ENCODE measurements at places on chromosomes 12 and 14.

GRCh38 chr14:42470427-42470719 is 863.7 kb downstream of the LRFN5 start:
- no peak for DNase-seq

DNA sequence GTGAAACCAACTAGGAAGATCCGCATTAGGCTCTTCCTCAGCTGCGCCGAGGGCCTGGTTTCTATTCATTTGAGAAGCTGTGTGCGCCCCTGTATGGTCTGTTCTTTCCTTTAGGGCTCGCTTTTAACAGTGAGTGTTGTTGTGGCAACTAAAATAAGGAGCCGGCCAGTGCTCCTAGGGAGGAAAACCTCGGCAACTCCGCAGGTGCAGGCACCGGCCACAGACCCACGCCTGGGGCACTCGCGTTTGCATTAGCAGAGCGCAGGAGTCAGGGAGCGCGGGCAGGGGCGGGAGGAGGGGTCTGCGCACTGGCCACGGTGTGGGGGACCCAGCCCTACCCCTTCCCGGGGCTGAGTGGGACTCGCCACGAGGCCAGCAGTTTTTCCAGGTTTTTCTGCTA is 50.5 kb downstream of the STX2 start:
- no peak for DNase-seq

DNA sequence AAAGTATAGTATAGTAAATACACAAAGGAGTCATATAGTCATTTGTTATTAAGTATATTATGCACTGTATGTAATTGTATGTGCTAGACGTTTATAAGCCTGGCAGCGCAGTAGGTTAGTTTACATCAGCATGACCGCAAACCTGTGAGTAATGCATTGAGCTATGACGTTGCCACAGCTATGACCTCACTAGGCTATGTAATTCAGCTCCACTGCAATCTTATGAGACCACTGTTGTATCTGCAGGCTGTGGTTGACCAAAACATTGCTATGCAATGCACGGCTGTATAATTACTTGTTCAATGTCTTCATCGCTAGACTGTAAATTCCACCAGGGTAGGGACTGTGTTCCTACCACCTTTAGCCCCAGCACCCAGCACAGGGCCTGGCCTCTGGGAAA is 53.2 kb upstream of the VASH1 start:
- peak; percentile 5 for DNase-seq

GRCh38 chr14:61025251-61026223 is 44.5 kb downstream of the SLC38A6 start:
- peak; percentile 70 for DNase-seq

DNA sequence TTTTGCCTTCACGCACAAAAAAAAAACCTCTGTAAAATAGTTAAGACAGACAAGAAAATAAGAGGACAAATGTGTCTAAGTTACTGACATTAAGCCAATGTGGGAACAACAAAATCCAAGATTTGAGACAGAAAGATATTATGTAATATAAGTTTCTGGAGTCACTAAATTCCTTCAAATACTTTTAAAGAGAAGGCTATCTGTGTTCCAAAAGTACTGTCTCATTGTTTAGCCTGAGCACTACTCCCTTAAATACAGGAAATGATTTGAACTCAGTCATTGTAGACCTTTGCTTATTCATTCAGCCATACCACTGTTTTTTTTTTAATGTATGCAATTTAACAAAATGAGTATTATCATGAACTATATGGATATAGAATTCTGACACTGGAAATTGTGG is 82.7 kb upstream of the KITLG start:
- DNase-seq = no peak

- no peak for DNase-seq
Measured at GRCh38 chr12:76084863-76085519, 506 bp upstream of the NAP1L1 start.

GRCh38 chr14:51578853-51579252 is 72.9 kb upstream of the FRMD6 start:
- no peak for DNase-seq

- DNase-seq = peak; percentile 51
Measured at GRCh38 chr12:62123721-62124203, 136.4 kb upstream of the USP15 start.

GRCh38 chr12:41277100-41277945 is 89.2 kb downstream of the PDZRN4 start:
- DNase-seq = peak; percentile 28

DNA sequence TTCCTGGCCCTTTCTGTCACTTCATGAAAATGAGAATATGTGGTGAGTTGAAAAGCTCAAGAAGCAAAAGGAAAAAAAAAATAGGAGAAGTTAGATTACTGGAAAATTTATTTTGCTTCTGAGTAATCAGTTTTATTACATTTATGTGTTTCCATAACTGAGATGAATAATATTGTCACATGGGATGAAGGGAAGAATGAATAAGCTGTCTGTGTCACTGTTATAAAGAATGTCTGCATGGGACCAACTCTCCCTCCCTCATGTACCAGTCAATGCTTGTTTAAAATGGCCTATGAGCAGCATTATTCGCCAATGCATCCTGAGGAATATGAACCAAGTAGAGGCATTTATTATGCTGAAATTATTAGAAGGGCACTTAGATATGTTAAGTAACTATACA is 246.3 kb downstream of the PRKD1 start:
- DNase-seq = no peak

Data from fibroblast of skin of abdomen (primary cell).